ENCODE measurements at places on chromosomes 4 and X.

DNA sequence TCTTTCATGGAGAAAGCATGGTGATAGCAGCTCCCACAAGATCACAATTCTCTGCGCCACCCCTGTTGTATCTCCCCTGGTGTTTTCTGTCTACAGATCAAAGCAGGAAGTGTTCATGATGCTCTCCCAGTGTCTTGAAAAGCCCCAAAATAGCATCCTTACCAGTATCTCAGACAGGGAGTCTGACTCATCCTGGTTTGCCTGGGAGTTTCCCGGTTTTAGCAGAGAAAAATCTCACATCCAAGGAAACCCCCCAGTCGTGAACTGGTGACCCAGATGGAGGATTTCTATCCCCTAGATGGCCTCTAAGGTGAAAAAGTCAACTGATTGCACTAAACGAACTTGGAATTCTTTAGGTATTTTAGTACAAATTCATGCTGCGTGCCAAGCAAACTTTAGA, 64.3 kb upstream of the NR0B1 start:
- no peak for DNase-seq

- DNase-seq = peak; percentile 5
These were observed 110.9 kb downstream of the HDAC8 start for GRCh38 chrX:72461766-72462165.

DNA sequence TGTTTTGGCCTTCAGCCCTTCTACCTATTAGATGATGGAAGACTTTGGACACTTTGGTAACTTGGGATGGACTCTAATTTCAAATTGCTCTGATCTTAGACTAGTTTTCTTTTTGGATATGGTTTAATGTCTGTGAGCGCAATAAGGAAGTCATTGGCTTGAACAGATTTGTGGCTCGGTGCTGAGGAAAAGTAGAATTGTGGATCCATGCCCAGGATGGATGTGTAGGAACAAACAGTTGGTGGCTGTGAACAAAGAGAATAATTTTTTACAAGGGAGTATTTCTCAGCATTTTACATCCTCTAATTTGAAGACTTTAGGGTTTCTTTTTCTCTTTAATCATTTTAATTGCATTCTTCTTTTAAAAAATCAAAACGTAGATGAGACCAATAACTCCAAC, 327.1 kb downstream of the GLUD2 start:
- no peak for DNase-seq

DNA sequence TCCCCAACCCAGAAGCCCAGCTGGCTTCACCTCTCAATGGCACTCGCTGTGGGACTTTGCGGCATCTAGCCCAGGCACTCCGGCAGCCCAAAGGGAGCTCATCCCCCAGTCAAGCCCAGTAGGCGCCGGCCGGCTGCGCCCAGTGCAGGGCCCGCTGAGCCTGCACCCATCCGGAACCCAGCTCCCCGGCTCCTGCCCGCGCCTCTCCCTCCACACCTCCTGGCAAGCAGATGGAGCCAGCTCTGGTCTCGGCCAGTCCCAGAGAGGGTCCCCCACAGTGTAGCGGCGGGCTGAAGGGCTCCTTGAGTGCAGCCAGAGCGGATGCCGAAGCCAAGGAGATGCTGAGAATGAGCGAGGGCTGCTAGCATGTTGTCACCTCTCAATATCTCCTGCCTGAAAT, 116.8 kb upstream of the UGT8 start:
- DNase-seq = no peak

All from NCI-H460 (cell line).